ENCODE measurements at places on chromosomes 2 and 18.
A peak's percentile ranks its signal among the peaks of the same experiment; 100 is the strongest.

GRCh38 chr18:48027401-48027963 is 97.0 kb upstream of the SMAD2 start:
- peak; percentile 30 for DNase-seq

DNA sequence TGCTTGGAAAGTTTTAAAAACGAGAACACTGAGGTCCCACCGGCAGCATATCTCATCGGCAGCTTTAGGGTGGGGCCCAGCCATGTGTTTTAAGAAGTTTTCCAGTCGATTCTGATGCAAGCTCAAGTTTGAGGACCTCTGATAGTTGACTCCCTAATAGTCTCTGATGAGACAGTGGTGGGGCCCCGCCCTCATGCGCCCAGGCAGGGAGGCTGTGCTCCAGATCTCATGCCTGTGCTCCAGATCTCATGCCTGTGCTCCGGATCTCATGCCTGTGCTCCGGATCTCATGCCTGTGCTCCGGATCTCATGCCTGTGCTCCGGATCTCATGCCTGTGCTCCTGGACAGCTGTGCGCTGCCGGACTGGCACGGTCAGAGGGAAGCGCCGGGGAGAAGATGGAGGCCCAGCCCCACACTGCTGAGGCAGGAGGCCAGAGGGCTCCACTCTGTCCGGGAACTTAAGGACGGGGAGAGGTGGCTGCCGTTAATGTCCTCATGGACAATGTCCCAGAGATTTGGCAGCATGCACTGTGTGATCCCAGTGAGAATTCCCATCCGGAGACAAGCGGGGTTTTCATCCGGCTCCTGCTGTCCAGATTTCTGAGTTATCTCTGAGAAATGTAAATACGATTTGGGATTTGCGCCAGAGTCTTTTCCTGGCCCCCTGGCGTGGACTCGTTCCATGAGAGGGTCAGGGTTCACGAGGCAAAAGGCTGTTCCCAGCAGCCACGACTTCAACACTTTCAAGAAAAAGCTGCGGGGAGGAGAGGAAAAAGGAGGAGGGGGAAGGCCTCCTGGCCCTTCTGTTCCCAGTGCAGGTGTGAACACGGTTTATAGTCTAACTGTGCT is 9.4 kb upstream of the COLEC11 start:
- no peak for DNase-seq

DNA sequence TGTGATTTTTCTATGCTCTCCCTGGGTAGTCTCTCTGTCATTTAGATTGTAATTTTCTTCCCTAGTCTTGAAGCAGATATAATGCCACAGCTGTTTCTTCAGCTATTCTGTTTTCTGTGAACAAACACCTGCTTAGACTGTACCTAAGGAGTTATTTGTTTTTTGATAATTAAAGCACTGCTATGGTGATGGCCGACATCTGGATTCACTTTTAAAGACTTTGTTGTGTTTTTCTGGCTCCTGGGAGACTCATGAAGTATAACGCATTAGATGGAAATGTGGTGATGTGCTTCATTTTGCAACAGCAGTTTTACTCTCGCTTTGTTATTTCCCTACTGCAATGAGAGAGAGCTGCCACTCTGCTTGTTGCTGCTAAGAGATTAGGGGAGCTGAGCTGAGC is 15.7 kb upstream of the C2orf69 start:
- no peak for DNase-seq

GRCh38 chr2:36820942-36821605 is 124.6 kb downstream of the VIT start:
- no peak for DNase-seq

GRCh38 chr2:65320042-65320725 is 92.6 kb downstream of the ACTR2 start:
- no peak for DNase-seq

DNA sequence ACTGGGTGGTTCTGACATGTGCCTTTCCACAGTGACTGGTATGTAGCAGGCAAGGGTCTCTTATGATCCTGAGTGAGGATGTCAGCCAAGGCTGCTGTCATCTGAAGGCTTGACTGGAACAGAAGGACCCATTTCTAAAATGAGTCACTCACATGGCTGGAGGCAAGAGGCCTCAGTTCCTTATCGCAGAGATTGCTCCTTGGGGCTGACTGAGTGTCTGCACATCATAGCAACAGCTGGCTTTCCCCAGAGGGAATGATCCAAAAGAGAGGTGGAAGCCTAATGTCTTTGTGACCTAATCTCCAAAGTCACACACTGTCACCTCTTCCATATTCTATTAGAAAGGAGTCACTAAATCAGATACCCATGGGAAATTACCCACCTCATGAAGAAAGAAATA is 114.0 kb downstream of the NEDD4L start:
- no peak for DNase-seq

- no peak for DNase-seq
These were observed 52.3 kb downstream of the DIS3L2 start for GRCh38 chr2:232013701-232014353.

DNA sequence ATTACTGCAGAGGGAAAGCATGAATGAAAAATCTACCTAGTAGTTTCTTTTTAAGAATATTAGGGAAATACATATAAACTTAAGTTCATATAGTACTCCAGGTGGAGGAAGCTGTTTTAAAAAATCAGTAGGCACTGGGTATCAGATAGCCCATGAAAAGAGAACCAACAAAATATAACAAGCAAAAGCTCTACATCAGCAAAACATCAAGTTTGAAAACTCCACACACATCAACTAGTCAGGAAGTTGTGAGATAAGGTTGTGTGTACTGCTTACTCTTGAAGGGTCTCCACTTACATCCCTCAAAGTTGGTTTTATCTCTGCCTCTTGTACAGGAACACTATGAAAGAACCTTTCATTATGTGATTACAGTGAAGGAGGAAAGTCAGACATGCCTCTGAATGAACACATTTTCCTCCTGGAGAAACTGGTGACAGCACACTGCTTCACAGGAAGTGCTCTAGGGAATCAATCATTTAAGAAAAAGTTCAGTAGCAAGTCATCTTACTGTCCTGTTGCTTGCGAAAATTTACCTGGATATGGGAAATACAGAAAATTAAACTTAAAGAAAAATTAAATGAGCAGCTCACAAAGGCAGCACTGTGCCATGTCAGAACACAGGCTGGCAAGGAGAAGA is 57.7 kb downstream of the THADA start:
- DNase-seq: no peak

DNA sequence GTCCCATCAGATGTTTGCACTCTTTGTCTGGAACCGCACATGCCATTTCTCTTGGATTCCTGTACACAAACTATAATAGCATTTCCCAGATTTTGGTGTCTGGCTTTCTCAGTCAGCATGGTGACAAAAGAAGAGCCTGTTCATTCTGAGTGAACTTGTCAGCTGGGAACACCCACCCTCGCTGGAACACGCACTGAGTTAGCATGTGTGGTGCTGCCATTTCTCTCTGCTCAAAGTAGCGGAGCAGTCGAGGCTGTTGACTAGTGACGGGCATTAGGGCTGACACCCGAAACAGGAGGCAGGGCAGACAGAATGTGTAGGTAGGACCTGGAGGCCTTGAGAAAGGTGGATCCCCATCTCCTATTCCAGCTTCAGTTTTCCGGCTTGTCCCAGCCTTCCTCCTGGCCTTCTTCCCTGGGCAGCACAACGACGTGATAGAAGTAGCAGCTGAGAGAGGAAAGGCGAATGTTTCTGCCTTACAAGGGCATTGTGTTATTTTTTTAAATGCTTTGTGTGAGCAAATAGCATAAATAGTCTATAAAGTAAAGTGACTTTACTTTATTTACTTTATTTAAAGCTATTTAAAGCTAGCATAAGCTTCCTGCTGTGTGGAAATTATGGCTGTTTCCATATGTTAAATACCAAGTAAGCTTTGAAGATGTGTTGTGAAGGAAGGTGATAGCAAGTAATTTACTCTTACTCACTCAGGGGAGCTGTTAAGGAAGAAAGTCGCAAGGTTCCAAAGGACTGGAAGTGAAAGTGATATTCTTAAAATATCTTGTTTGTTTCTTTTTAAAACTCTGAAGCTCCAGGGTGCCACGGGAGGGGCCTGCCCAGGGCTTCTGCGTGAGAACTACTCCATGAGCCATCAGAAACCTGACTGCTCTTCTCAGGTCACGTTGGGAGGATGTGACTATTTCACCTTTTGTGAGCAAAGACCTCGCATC is 272.6 kb downstream of the NEDD4L start:
- no peak for DNase-seq

GRCh38 chr2:169822785-169823392 is 1.8 kb downstream of the METTL5 start:
- no peak for DNase-seq
